Central memory CD8-positive, alpha-beta T cell (primary cell): ENCODE measurements at places on chromosomes 5 and 9.
A peak's percentile ranks its signal among the peaks of the same experiment; 100 is the strongest.

DNA sequence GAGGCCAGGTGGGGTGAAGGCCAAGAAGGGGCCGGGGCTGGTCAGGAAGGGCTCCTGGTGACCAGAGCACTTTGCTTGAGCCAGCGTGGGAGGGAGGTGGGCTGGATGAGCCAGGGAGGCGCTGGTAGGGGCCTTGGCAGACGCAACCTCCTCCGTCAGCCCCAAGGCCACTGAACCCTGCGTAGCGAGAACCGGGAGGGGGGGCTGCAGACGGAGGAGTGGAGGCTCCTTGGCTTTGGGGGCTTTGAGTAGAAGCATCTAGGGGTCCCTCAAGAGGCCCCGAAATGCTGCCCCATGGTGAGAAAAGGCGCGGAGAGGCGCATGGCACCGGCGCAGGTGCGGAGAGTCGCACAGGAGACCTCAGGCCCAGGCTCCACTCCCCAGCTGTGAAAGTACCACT lies 1888.0 kb upstream of the CDH9 start:
- no peak for DNase-seq

DNA sequence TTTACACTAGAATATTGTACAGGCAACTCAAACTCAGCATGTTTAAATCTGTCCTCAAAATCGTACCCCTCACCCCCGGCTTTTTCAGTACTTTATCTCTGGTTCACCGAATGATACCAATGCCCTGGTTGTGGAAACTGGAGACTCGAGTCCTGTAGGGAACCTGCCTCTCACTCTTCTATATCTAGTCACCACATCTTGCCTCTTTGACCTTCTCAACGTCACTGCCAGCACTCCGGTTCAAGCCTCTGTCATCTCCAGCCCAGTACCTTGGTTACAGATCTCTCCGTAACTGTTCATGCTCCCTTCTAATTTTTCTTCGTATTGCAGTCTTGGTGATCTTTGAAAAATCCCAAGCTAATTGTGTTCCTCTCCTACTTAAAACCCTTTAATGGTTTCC lies 6.7 kb downstream of the SLC44A1 start:
- DNase-seq = no peak

- no peak for DNase-seq
Measured at GRCh38 chr5:129804705-129805104, 56.8 kb downstream of the MINAR2 start.

DNA sequence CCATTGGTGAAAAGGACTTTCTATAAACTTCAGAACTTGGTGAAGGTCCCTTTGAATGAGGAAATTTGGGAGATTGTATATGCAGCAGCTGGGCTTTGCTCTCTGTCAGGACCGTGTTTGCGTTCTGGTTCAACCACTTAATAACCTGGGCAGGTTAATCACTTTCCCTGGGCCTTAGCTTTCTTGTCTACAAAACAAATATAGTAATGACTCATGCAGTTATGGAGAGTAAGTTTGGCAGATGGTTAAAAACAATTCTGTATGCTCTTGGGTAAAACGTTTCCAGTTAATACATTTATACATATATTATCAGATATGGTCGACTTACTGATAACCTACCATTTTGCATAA lies 197.0 kb downstream of the ARHGEF28 start:
- no peak for DNase-seq

GRCh38 chr9:117555964-117556629 lies 141.2 kb upstream of the ASTN2 start:
- DNase-seq = no peak

DNA sequence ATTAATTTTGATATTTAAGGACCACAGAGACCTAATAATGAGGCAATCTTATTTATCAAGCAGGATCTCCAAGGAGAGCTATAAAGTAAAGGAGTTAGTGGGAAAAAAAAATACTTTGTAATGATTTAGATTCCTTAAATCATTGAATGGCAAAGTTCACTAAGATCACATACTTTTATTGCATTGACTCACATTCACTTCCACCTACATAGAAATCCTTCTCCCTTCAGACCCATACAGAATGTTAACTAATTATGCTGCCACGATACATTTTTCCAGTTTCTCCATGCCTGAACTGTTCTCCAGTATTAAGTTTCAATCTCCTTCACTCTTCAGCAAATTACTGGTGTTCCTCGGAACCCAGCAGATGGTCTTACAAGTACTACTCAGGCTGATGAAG lies 388.7 kb downstream of the EFNA5 start:
- no peak for DNase-seq

DNA sequence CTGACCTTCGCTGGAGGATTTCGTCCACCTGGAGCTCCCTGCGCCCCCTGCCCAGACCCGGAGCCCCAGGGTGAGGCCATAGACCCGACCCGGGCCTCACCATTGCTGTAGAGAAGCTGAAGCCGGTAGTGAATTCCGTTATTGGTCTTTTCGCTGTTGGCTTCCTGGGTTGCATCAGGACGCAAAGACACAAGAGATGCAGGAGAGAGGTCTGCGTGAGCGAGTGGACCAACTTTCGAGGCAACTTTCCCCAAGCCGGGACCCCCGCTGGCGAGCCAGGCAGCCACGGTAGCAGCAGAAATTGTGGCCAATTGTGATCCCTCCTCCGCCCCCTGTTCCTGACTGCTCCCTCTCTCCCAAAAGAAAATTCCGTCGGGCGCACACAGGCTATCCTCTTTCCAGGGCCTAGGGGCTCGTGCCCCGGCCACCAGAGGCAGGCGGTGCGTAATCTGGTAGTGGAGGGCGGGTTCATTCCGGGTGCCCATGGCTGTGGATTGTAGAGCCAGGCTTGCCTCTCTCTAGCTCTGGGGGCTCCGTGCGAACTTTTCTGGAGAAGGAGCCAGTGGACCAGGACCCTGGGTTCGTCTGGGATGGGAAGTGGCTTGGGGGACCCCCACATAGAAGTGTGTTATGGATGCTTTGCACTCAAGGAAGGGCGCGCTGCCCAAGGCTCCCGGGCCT lies 3.3 kb downstream of the EBF1 start:
- DNase-seq = no peak

DNA sequence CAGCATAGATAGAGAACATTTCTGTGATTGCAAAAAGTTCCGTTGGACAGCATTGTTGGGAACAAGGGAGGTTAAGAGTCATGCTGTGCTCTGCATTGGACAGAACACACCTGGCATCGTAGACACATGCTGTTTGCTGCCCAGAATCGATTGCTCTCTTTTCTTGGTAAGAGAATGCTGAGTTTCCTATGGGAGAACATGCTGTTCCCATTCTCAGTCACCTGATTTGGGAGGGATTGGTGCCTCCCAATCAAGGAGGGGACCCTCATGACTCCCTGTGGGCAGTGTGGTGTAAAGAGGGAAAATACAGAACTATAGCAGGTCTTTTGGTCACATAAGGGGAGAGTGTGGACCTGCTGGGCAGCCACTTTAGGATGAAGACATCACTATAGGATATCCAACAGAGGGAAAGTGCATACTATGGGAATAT lies 555.4 kb upstream of the CLINT1 start:
- no peak for DNase-seq

DNA sequence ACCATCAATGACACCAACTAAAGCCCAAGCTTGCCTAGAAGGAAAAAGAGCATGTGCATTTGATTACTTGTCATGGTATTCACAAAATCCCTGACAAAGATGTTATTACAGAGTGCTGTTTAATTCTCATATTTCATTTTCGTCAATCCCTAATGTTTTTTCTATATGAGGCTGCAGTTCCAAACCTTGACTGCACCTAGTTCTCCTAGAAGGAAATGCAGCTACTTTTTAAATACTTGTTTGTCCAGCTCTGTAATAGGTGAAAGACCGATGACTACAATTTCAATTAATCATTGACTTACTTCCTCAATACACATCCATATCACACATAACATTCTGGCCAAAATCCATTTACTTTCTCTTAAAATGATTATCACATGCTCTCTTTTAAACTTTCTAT lies 28.1 kb downstream of the CEMIP2 start:
- DNase-seq = no peak

DNA sequence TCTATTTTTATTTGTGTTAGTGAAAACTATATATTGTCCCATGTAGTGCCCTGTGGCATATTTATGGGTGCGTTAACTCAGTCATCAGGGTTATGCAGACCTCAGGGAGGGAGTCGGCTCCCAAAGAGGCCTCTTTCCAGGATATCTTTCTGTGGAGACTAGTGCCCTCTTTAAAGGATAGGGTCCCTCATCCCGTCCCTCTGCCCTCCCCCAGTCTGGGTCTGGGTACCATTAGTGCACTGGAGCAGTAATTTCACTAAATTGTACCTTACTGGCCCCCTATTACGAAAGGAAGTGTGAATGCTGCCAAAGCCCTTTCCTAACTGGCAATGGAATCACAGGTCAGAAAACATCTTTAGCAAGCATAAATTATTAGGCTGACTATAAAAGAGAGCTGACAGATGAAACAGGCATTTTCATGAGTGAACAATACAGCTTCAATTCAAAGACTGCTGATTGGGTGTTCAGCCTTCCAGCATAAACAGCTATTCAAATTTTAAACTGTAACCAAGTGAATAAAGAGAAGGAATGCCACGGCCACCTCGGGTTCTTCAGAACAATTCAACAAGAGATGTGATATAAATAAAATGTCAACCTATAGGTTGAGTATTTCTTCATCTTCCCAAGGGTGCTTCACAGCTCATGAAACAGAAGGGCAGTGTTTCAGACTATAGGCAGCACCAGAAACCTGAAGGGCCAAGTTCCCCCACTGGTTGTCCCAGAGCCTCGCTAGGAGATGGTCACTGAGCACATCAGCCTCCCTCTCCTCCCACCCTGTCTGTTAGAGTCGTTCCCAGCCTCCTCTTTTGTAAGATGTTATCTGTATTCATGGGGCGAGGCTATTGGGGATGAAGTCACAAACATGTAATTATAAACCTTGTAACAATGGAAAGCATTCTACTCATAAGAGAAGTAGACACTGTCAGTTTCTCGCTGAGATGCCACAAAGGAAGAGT lies 318.7 kb downstream of the TMEM161B start:
- no peak for DNase-seq

DNA sequence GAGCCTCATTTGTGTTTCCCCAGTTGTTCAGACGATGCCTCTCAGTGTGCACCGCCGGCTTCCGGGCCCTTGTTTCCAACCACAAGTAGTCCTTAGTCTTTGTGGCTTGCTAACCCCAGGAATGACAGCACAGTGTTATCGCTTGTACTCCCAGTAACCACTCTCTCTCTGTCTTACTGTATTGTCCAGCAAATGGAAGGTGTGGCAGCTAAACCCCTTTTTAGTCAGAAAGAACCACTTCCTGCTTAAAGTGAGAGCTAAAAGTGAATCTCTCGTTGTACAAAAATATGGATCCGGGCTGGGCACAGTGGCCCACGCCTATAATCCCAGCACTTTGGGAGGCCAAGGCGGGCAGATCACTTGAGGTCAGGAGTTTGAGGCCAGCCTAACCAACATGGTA lies 61.3 kb downstream of the ENC1 start:
- peak; percentile 53 for DNase-seq

- DNase-seq = no peak
Measured at GRCh38 chr5:145711417-145711816, 123.7 kb downstream of the PRELID2 start.

DNA sequence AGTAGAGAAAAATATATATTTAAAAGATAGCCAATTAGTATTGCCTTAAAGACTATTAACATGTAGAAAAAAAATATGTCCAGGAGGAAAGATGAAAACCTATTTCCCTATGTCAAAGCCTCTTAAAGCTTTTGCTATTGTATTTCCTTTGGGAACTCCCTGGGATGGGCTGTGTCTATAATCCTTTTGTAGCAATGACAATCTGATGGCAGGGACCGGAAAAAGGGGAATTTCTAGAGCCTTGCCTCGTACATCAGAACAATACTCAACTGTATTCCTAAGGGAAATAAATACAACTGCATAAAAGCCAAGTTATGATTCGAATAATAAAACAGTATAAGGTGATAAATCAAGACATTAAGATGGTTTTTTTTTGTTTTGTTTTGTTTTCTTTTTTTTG lies 257.3 kb downstream of the MLLT3 start:
- DNase-seq = no peak

DNA sequence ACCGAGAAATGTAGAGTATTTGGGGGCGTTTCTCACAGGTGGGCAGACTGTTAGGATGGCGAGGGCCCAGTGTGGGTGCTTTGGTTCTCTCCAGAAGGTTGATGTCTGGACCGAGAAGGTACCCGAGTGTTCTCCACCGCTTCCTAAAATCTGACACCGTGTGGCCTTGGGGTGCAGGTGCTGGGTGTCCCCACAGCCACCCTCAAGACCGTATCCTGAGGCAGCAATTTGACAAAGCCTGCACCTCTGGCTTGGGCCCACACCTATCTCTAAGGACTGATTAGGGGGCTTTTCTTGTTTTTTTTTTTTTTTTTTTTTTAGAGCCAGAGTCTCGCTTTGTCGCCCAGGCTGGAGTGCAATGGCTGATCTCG lies 1.3 kb downstream of the PPP1R26 start:
- DNase-seq = no peak

GRCh38 chr5:150434464-150434863 lies 15.1 kb downstream of the RPS14 start:
- DNase-seq = no peak

- no peak for DNase-seq
Measured at GRCh38 chr9:105206496-105206820, 38.0 kb upstream of the SLC44A1 start.

DNA sequence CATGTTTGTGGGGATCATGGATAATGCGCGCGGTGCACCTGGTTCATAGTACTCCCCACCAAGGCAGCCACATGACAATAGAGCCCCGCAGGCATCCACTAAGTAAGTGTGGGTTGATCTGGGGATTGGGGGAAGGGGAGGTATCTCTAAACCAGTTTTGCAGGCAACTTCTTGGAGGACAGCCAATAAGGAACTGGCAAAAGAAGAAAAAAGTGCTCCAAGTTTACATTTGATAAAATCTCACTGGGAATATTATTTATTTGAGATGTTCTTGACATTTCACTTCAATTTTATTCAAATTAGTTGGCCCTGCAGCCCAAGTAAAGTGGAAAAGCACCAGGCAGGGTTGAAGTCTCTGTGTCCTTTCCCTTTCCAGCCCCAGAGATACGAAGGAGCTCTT lies 8.5 kb downstream of the FBP1 start:
- no peak for DNase-seq

DNA sequence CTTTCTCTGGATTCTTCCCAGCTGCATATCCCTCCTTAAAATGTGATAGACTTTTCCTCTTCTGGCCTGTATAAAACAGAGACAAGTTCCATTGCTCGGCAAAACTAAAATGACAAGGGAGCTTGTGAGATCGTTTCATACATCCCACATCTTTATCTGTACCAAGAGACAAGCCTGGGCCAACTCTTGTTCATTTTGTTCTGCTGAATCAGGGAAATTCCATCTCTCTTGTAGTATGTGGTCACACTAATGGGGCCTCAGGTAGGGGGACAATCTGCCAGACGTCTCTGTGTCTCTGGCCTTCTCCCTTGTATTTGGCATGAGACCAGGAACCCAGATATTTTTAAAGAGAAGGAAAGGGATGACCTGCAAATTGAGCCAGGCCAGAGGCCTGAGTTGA lies 18.6 kb upstream of the PAPPA start:
- DNase-seq = no peak

DNA sequence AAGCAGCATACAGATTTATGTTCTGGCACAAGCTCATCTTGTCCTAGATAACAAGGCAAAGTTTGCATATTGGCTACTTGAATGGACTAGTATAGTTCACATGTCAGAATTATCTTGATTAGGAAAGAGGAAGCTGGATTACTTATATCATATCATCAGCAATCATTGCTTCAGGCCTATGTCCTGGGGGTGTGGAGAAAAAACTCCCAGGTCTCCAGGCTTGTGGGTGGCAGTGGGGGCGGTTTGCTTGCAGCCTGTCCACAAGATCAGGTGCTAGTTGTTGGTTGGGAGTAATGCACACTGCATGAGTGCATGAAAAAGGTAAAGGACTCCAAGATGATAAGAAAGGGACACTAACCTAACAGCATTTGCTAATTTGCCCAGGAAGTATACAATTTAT lies 326.4 kb upstream of the PDE4D start:
- DNase-seq = no peak
